CD4-positive, alpha-beta T cell treated with Interleukin-21 for 1 hour (primary cell): ENCODE measurements at places on chromosomes 11 and 22.

- no peak for DNase-seq
Measured at GRCh38 chr22:40597526-40598430, 38.7 kb downstream of the MRTFA start.

- DNase-seq, result no peak
Measured at GRCh38 chr22:31680861-31681341, 18.9 kb upstream of the PISD start.

- no peak for DNase-seq
Measured at GRCh38 chr11:2881981-2882375, 3.6 kb downstream of the CDKN1C start.

GRCh38 chr22:46742576-46743221 is 4.6 kb upstream of the CERK start:
- no peak for DNase-seq

DNA sequence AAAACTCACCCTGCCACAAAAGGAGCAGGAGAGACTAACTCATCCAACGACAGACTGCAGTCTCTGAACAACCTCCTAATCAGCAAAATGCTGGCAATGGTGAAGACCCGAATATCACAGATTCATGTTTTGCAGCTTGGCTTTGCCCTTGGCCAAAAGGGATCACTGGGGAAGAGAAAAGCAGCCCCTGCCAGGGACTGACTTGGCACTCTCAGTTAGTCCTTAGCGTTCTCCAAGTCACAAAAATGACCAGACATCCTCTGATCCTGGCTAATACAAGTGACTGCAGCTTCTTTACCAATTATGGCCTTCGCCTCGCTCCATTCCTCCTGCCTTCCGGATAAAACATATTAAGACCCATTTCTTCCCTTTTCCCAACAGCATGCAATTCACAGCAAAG is 22.4 kb upstream of the CHST1 start:
- no peak for DNase-seq

DNA sequence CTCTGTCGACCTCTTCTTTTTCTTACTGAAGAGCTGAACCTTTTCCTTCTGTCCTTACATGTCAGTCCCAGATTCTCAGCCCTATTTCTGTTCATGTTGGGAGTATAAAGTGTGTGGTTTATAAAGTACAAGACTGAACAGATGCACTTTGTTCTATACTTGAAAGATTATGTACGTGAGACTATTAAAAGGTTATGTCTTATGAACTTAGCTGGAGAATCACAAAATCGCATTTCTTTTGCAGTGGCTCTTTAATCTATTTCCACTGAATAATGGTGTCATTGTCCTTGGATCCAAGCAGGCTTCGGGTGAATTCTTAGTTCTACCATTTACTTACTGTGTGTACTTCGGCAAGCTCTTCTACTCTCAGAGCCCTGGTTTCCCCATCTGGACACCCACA is 558.4 kb downstream of the TMEM135 start:
- DNase-seq, result no peak

- DNase-seq, result no peak
Measured at GRCh38 chr11:69425895-69426544, 55.4 kb upstream of the LINC01488 start.

DNA sequence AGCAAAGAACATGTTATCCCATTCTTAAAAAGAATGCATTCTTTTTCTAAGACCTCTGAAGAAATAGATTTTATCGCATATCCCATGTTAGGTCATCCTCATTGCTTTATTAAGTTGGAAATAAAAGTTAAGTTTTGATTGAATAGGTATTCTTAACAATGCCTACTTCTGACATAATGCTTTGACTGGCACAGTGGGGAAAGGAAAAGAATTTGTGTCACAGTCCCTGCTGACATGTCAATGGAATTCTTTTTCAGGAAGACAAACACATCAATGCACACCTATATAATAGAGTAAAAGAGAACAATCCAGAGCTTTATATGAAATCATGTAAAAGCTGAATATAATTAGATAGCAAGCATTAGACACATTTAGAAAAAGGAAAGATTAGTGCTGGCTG is 105.7 kb downstream of the DBX1 start:
- DNase-seq, result no peak

GRCh38 chr11:12944889-12945288 is 64.2 kb upstream of the RASSF10 start:
- DNase-seq, result no peak

DNA sequence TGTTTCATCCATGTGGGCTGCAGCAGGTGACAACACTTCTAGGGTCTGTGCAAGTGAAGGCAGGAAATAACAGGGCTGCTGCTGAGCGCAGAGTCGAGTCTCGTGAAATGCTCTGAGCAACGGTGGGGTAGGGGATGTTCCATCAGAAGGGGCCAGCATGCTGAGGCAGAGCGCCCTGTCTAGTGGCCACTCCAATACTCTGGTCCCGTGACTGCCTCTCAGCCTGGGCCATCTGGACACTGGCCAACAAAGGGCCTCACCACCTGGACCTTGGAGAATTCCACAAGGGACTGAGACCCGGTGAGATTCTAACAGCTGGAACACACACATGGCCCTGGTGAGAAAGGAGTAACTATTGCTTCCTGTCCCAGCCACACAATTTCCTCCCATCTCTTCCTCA is 375.7 kb downstream of the SHANK2 start:
- DNase-seq, result no peak

- no peak for DNase-seq
Measured at GRCh38 chr11:73141031-73141308, 1.1 kb downstream of the FCHSD2 start.

- no peak for DNase-seq
Measured at GRCh38 chr11:70251659-70252321, 18.7 kb upstream of the PPFIA1 start.
